Stimulated activated CD4-positive, alpha-beta T cell treated with anti-CD3 and anti-CD28 coated beads, Interleukin-4, amount 100 ng/mL, for 24 hours (primary cell): ENCODE measurements at places on chromosomes 5 and 9.

- no peak for DNase-seq
These were observed 183.5 kb downstream of the RFX3 start for GRCh38 chr9:3342159-3342777.

DNA sequence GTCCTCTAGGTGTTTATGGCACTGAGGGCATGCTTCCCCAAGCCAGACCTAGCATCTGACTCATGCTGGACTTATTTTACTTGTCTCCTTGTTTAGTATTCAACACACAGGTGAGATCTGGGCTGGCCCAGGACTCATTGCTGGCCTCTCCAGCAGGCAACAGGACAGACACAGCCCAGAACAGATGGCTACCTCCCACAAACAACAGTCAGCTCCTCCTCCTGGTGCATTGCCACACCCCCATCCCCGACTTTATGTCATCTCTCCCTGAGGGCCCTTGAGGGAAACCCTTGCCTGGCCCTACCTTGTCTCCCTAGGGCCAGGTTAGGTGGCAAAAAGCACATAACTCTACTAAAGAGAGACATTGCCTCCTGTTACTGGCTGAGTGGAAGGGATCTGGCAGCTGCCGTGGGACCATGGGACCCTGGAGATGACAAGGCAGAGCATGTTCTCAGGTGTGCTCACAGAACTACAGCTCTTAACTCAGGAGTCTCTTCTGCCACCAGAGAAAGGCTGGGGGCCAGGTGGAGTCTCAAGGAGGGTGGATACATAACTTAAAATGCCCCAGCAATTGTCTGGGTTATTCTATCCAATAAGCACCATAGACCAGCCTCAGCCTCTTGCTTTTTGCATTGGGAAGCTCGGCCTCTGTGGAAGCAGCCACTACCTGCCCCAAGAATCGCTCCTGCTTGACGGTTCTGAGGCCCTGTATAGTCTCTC, 2.3 kb downstream of the ACSL6 start:
- DNase-seq: no peak

DNA sequence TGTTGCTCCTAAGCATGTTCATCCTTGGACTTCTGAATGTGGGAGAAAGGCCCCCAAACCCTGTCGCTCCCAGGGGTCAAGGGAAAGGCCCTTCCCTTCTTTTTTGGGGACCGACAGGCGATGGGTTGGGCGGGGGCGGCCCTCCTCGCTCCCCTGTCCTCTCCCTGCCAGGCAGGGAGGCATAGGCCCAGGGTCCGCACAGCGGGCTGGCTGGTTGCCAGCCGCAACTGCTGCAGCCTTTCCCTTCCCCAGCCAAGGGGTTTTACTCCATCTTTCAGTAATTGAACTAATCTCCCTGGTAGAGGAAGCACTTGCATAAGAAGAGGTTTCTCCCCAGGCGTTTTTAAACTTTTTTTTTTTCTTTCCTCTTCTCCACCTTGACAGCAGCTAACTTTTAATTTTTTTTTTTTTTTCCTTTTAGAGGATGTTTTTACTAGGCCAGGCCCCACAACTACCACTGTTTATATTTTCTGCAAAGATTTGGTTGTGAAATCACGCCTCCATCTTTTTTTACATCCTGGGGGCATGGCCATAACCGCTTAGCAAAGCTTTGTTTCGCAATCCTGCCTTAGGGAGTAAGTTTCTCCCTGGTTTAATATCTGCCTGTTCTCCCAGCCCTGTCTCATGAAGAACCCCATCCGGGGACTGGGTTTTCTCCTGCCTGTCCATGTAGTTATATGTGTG, 216.9 kb upstream of the ZNF608 start:
- DNase-seq: no peak

GRCh38 chr5:116315531-116315930, 230.7 kb downstream of the COMMD10 start:
- no peak for DNase-seq

DNA sequence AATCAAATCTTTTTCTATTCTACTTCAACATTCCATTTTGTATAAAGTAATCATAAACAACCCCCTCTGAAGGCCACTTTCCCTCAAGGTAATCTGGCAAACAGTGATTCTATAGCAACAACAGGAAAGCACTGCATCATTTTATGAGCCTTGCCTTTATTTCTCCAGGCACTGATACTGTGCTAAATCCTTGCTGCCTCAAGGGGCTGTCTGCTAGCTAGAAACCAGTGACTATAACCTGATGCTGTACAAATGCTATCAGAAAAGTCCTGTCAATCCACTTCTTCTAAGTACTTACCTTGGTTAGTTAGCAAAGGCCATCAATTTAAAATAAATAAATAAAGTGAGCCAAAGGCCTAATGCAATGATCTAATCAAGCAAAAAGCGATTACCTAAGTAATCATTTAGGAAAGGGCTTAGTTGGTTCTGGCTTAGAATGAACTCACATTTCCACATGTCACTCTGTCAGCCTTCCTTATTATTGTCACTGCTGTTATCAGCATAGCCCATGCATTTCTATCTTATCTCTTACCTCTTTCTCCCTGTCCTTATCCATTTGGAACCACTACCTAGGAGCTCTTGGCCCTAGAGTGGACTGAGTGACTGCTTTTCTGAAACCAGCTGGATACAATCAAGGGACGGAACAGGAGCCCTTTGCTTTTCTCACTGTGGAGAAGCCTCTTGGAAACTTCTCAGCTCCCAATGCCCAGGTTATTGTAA, 246.1 kb upstream of the MEF2C start:
- no peak for DNase-seq

GRCh38 chr5:76986825-76987526, 34.1 kb downstream of the CRHBP start:
- DNase-seq: no peak

- DNase-seq: no peak
These were observed 459.4 kb upstream of the GRIA1 start for GRCh38 chr5:153030755-153031725.

DNA sequence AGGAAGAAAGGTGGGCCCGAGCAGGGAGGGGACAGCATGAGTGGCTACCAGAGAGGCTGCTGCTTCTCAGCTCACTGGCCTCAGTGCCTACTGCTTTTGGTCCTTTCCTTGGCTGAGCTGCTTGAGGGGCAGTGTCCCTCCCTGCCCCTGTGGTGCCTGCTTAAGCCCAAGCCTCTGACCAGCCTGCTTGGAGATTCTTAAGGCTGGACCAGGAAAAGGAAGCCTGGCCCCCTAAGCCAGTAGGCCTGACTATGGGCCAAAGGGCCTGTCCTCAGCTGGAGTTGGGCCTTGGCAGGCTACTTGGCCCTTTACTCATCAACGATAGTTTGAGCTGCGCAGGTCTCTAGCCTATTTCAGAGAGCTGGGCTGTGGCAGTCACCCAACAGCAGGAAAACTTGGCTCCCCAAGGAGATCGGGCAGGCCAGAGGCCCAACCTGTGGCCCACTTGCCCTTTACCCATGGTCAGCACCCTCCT, 24.9 kb downstream of the TCF7 start:
- DNase-seq: peak; percentile 2

- no peak for DNase-seq
These were observed 919.0 kb downstream of the TAF11L14 start for GRCh38 chr5:18553269-18553668.

DNA sequence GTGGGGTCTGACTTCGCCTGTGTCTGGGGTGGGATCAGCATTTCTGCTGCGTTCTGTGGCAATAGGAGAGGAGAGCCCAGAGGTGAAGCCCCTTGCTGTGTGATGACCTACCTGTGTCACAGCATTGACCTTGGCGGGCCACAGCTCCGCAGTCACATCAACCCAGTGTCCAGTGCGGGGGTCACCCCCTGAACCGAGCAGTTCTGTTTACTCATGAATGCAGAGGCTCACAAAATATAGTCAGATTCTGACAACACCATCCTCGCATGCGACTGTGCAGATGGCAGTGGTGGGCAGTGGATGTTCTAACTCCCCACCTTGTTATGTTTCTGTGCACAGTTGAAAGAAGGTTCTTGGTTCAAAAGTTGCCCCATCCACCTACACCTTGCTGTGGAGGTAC, 100.1 kb downstream of the ADAMTS16 start:
- DNase-seq: no peak

- peak; percentile 20 for DNase-seq
These were observed 76.4 kb downstream of the EHMT1 start for GRCh38 chr9:137694962-137695875.

- DNase-seq: no peak
These were observed 26.3 kb downstream of the ACSL6 start for GRCh38 chr5:131984956-131985665.

- DNase-seq: no peak
These were observed 80.1 kb downstream of the TRIM32 start for GRCh38 chr9:116767219-116767618.

- DNase-seq: no peak
These were observed 16.2 kb downstream of the FNBP1 start for GRCh38 chr9:130026583-130027340.

- DNase-seq: no peak
These were observed 60.9 kb upstream of the GDNF start for GRCh38 chr5:37900692-37901091.

GRCh38 chr5:91291628-91292569, 91.2 kb downstream of the ARRDC3 start:
- DNase-seq: no peak

- no peak for DNase-seq
These were observed 143.9 kb downstream of the C9orf50 start for GRCh38 chr9:129476821-129477611.

- no peak for DNase-seq
These were observed 571 bp downstream of the PPIC start for GRCh38 chr5:123035918-123036390.

- no peak for DNase-seq
These were observed 550.6 kb downstream of the CDH10 start for GRCh38 chr5:24094081-24094679.

GRCh38 chr5:179568721-179569120, 18.4 kb downstream of the RUFY1 start:
- no peak for DNase-seq

DNA sequence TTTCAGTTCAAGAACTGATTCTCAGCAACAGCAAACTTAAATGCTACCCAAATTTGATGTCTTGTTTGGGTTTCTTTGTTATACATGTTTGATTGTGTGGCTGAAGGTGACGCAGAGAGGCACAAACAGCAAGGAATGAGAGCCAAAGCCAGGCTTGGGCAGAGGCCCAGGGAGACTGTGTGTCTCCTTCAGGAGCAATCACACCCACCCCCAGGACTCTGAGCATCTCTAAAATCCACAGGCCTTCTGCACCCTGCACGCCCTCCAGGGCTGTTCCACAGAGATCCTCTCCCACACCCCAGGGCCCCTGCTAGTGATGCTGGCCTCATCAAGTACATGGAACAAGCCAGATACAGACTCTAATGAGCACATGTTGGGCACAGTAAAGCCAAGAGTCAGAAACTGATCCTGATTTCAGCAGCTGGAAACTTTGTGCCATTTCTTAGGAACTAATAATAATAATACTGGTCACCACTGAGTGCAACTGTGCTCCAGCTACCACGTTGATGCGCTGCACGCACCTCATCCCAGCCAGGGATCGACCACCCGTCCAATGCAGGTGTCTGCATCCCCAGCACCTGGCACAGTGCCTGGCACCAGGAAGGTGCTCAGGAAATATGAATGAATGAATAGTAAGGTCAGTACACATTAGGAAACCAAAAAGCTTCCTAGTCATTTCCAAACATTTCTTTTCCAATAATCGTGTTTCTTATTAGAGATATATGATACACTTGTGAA, 54.6 kb upstream of the TCF7 start:
- no peak for DNase-seq

DNA sequence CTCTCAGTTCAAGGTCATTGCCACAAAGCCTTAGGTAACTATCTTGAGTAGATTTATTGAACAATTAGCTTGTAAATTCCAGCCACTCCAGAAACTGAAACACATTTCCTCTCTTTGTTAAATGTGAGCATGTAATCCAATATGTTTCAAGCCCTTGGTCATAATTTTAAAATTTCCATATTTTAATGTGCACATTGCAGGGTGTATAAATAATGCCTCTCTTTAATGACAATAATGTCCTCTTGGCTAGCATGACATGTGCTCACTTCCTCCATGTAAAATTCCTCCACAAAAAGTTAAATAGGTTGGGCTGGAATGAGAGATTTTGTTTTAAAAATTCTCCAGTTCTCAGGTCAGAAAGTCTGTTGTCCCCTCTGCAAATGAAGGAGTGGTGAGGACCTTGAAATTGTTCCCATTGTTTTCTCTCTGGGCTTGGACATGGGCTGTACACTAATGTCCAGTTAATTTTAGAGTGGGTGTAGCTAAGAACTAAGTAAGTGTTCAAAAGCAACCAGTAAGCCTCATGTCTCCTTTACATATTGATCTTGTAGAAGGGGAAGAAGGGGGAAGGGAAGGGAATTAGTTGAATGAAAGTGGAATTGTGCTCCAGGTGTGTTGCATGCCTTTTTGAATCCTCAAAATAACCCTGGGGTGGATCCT, 2.9 kb downstream of the PPP3R2 start:
- no peak for DNase-seq

- DNase-seq: no peak
These were observed 582.7 kb downstream of the DTWD2 start for GRCh38 chr5:118405650-118406061.

DNA sequence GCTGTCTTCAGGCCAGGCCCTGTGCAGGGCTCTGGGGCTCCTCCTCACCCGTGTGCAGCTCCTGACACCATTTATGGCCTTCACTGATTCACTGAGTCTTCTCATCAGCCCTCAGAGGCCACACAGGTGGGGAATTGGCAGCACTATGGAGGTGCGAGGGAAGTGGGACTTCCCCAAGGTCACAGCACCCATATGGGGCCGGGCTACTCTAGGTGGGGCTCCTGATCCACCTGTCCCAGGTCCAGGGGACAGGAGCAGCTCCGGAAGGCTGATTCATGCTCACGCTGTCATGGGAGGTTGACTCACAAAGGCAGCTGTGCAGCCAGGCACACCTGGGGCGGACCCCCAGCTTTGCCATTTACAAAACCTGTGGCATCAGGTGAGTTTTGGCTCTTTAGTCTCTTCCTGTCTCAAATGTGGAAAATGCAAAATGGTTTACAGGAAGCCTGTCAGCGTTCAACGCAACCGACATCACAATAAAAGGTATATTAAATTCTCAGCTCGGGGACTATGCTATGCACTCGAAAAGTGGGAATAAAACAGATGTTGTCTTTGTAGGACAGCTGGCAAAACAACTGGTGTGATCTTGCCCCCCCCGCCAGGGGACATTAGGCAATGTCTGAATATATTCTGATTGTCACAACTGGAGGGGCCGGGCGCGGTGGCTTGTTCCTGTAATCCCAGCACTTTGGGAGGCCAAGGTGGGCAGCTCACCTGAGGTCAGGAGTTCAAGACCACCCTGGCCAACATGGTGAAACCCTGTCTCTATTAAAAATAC, 15.0 kb downstream of the NAIF1 start:
- DNase-seq: no peak

- DNase-seq: peak; percentile 3
These were observed 4.7 kb downstream of the PDLIM4 start for GRCh38 chr5:132261881-132262845.
